ENCODE measurements at places on chromosomes 11 and 22.

DNA sequence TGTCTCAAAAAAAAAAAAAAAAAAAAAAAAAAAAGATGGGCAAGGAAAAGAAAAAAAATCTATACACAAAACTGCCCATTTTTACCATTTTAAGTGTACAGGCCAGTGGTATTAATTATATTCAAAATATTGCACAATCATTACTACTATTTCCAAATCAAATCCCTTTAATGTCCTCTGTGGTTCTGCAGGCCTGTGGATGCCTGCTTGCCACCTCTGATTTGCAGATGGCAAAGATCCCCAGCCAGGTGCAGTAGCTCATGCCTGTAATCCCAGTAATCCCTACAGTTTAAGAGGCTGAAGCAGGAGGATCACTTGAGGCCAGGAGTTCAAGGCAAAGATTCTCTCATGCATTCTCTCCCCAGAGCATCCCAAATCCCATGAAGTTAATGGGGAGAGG lies 20.2 kb downstream of the RFPL1 start:
- H3K27me3 ChIP-seq = no peaks in the 10 kb centered on the region
- no peak overlapping the region for H3K4me3 ChIP-seq
- H3K27ac ChIP-seq = no peak overlapping the region
- H3K4me1 ChIP-seq = no peaks in the 10 kb centered on the region
- DNase-seq = no peak

GRCh38 chr11:132072044-132072857 lies 701.8 kb downstream of the NTM start:
- no peak overlapping the region for H3K4me3 ChIP-seq
- no peaks in the 10 kb centered on the region for H3K36me3 ChIP-seq
- no peaks in the 10 kb centered on the region for H3K27me3 ChIP-seq

DNA sequence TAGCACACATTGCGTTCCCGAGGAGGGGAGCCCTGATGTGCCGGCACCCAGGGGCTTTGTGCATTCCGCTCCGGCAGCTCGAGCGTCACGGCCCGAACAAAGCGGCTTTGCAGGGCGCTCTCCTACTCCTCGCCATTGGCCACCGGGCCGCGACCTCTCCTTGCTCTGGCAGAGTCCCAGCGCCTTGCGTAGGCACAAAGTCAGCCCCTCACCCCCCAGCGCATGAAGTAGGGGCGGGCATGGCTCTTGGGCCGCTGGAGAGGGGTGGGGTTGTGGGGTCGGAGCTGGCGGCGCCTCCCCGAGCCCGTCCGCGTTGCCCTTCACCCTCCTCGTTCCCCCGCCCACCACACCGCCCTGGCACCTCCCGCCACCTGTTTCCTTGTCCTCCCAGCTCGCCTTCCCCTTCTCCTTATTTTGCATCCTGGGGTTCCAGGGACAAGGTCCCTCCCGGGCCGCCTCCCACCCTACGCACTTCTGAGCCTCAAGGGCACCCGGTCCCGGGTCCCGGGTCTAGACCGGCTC lies 753 bp upstream of the PPARA start:
- peaks cover 15% of the 10 kb centered on the region for H3K4me1 ChIP-seq
- peak overlapping the region; percentile 64 for H3K4me3 ChIP-seq
- H3K27me3 ChIP-seq = no peaks in the 10 kb centered on the region

- H3K4me3 ChIP-seq = peak overlapping the region; percentile 56
- no peaks in the 10 kb centered on the region for H3K27me3 ChIP-seq
- peaks cover 35% of the 10 kb centered on the region for H3K4me1 ChIP-seq
Measured at GRCh38 chr22:50192436-50193204, 6.9 kb downstream of the TRABD start.

GRCh38 chr11:133676265-133676664 lies 144.0 kb upstream of the OPCML start:
- H3K4me3 ChIP-seq = no peak overlapping the region
- H3K27ac ChIP-seq = no peak overlapping the region
- H3K36me3 ChIP-seq = no peaks in the 10 kb centered on the region
- H3K27me3 ChIP-seq = no peaks in the 10 kb centered on the region
- H3K4me1 ChIP-seq = no peaks in the 10 kb centered on the region

DNA sequence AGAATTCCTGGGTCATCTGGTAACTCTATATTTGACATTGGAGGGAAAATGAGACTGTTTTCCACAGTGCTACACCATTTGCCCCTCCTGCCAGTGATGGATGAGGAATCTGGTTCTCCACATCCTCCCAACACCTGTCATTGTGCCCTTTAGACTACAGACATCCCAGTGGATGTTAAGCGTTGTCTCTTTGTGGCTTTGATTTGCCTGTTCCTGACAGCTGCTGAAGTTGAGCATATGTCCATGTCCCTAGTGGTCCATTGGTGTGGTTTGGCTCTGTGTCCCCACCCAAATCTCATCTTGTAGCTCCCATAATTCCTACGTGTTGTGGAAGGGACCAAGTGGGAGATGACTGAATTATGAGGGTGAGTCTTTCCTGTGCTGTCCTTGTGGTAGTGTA lies 88.5 kb downstream of the BRD1 start:
- H3K27me3 ChIP-seq = no peaks in the 10 kb centered on the region
- no peak overlapping the region for H3K27ac ChIP-seq
- DNase-seq = no peak
- no peaks in the 10 kb centered on the region for H3K4me1 ChIP-seq

DNA sequence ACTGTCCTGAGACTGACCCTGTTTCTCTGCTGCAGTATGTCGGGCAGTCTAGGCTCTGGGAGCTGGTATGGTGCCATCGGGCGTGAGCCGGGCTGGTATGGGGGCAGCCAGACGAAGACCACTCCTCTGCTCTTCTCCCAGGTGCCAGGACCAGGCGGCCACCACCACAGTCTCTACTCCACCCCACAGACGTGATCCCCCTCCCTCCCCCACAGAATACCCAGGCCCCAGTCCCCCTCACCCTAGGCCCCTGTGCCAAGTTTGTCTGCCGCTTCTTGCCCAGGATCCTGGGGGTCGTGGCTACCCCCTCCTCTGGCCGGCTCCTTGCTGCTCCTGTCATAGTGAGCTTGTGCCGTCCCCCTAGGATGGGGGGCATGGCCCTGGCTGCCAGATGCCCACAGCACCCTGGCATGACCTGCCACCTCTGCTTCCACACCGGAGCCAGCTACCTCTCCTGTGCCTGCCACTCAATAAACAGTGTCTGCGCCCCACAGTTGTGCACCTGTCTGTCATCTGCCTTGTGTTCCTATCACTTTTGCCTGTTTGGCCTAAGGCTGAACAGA lies 2.0 kb upstream of the KCNK4 start:
- no peak for DNase-seq
- peaks cover 9% of the 10 kb centered on the region for H3K27me3 ChIP-seq
- H3K27ac ChIP-seq = no peak overlapping the region

- H3K27me3 ChIP-seq = no peaks in the 10 kb centered on the region
- no peaks in the 10 kb centered on the region for H3K36me3 ChIP-seq
- no peak for DNase-seq
- H3K27ac ChIP-seq = no peak overlapping the region
- no peak overlapping the region for H3K4me3 ChIP-seq
- peaks cover 11% of the 10 kb centered on the region for H3K4me1 ChIP-seq
Measured at GRCh38 chr11:57764566-57764965, 3.0 kb downstream of the CTNND1 start.
